Natural killer cell treated with Interleukin-12 subunit alpha and Interleukin-12 subunit beta and Interleukin-15 and Interleukin-18, amount 100 ng/mL, for 72 hours (primary cell): ENCODE measurements at places on chromosomes 11 and 22. TPM values are rescaled to one million over a fixed set of nuclear protein-coding genes. Genes with fewer than 3 reads are reported as not detected.

- DNase-seq = peak; percentile 82
- H3K27me3 ChIP-seq = no peaks in the 10 kb centered on the region
- H3K36me3 ChIP-seq = no peaks in the 10 kb centered on the region
- H3K27ac ChIP-seq = peak within 1 kb of the TSS; percentile 99
These were observed at the start of gene TCIRG1 for GRCh38 chr11:68038718-68039525. Gene TCIRG1 (plus strand): TSS chr11:68039025. CDS start chr11:68041272, 2,247 bp downstream.

- H3K27ac ChIP-seq = no peak overlapping the region
- no peak overlapping the region for H3K4me3 ChIP-seq
- H3K4me1 ChIP-seq = no peaks in the 10 kb centered on the region
- no peak for DNase-seq
- no peaks in the 10 kb centered on the region for H3K36me3 ChIP-seq
These were observed 33.4 kb downstream of the ARFGAP2 start for GRCh38 chr11:47143322-47143721.

DNA sequence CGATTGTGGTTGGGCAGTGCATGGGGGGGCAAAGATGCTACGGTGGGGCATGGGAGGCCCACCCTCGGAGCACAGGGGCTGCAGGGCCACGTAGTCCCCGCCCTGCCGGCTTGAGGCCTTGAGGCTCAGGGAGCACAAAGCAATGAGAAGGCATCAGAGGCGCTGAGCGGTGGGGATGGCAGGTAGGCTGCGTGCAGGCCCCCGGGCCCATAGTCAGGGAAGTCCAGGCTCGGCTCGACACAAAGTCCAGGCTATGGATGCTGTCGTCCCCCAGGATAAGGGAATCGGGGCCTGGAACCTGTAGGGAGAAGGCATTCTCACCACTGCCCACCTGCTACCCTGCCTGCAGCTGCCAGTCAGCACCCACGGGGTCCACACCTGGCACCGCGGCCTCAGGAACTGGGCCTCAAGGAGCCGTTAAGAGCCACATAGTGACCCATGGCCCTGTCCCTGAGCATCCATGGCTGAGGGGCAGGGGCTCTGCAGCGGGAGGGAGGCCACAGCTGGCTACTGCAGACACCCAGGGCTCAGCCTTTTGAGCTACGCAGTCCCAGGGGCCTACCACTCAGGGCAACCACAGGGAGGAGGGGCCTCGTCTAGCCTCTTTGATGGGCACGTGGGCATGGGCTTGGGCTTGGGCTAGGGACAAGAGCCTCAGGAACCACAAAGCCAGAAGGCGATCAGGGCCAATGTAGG, 179.7 kb downstream of the IGLL1 start:
- no peaks in the 10 kb centered on the region for H3K27me3 ChIP-seq
- no peaks in the 10 kb centered on the region for H3K36me3 ChIP-seq
- no peak for DNase-seq
- no peak overlapping the region for H3K4me3 ChIP-seq

- H3K4me3 ChIP-seq = no peak overlapping the region
- H3K4me1 ChIP-seq = peaks cover 14% of the 10 kb centered on the region
- peaks cover 7% of the 10 kb centered on the region for H3K27me3 ChIP-seq
- H3K27ac ChIP-seq = no peak overlapping the region
These were observed 610 bp upstream of the TEX12 start for GRCh38 chr11:112166562-112166961.

GRCh38 chr11:56885177-56885576, 103.5 kb upstream of the OR5AK2 start:
- H3K36me3 ChIP-seq = no peaks in the 10 kb centered on the region
- no peak overlapping the region for H3K27ac ChIP-seq
- no peak overlapping the region for H3K4me3 ChIP-seq
- no peaks in the 10 kb centered on the region for H3K27me3 ChIP-seq
- H3K4me1 ChIP-seq = no peaks in the 10 kb centered on the region

GRCh38 chr11:104319396-104319795, 155.4 kb upstream of the PDGFD start:
- no peak overlapping the region for H3K4me3 ChIP-seq
- H3K27ac ChIP-seq = no peak overlapping the region
- no peaks in the 10 kb centered on the region for H3K36me3 ChIP-seq
- H3K4me1 ChIP-seq = no peaks in the 10 kb centered on the region

Gene OR52A5
- not detected for total RNA-seq

GRCh38 chr22:45441138-45441537, 27.6 kb downstream of the RIBC2 start:
- no peak for DNase-seq
- no peaks in the 10 kb centered on the region for H3K36me3 ChIP-seq
- H3K4me3 ChIP-seq = peak overlapping the region; percentile 42
- H3K4me1 ChIP-seq = peaks cover 2% of the 10 kb centered on the region
- H3K27ac ChIP-seq = no peak overlapping the region
- H3K27me3 ChIP-seq = peaks cover 12% of the 10 kb centered on the region

GRCh38 chr22:48501231-48501750, 1326.4 kb downstream of the BRD1 start:
- H3K36me3 ChIP-seq = no peaks in the 10 kb centered on the region
- H3K4me1 ChIP-seq = no peaks in the 10 kb centered on the region
- peaks cover 2% of the 10 kb centered on the region for H3K27me3 ChIP-seq
- no peak overlapping the region for H3K4me3 ChIP-seq

GRCh38 chr22:28268171-28268570, 349.1 kb upstream of the PITPNB start:
- no peaks in the 10 kb centered on the region for H3K4me1 ChIP-seq
- H3K36me3 ChIP-seq = no peaks in the 10 kb centered on the region
- H3K27me3 ChIP-seq = peaks cover 13% of the 10 kb centered on the region
- no peak overlapping the region for H3K27ac ChIP-seq

GRCh38 chr22:46050451-46050845, 73.5 kb upstream of the WNT7B start:
- H3K4me1 ChIP-seq = peaks cover 35% of the 10 kb centered on the region
- H3K4me3 ChIP-seq = no peak overlapping the region
- H3K27ac ChIP-seq = peak overlapping the region; percentile 90
- no peaks in the 10 kb centered on the region for H3K36me3 ChIP-seq

DNA sequence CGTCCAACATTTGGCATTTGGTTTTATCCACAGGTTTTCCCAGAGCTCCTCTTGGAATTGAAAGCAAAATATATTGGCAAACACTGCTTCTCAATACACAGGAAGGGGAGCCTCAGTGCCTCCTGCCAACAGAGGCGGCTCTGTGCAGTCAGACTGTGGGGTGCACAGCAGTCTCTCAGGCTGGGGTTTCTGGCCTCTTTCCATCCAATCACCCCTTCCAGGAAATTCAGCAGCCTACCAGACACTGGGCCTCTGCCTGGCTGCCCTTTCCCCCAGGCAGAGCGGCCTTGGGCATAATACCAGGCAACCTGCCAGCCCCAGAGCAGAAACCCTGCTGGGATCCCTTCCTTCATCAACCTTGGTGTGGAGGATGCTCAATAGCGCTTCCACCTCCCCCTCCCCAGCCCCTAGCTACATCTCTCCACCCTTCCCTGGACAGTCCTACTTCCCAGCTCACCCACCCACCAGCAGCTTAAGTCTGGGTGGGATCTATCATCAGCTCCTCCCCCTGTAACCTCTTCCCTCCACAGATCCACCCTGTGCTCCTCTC, 17.8 kb upstream of the RAPSN start:
- DNase-seq = no peak
- peaks cover 10% of the 10 kb centered on the region for H3K36me3 ChIP-seq
- no peaks in the 10 kb centered on the region for H3K27me3 ChIP-seq
- peaks cover 12% of the 10 kb centered on the region for H3K4me1 ChIP-seq
- H3K27ac ChIP-seq = no peak overlapping the region

DNA sequence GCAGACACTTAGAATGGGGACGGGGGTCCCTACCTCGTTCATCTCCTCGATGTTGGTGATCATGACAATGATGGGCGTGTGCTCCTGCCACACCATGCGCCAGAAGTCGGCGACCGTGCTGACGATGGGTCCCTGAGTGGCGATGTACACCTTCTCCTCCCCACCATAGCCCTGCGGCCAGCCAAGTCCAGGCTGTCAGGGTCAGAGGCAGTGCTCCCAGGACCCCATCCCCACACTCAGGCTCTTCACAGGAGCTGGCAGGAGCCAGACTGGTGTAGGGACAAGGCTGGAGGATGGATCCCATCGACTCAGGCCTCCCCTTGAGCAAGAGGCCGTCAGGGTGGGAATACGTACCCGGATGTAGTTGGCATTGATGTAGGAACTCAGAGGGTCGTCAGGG, 7.2 kb upstream of the IGSF22 start:
- peaks cover 3% of the 10 kb centered on the region for H3K4me1 ChIP-seq
- no peak for DNase-seq
- H3K27ac ChIP-seq = no peak overlapping the region

GRCh38 chr11:119419834-119420492, 3.0 kb downstream of the THY1 start:
- no peak overlapping the region for H3K4me3 ChIP-seq
- peaks cover 7% of the 10 kb centered on the region for H3K4me1 ChIP-seq
- DNase-seq = no peak
- H3K27ac ChIP-seq = no peak overlapping the region

GRCh38 chr22:34886391-34886790, 179.6 kb upstream of the ISX start:
- H3K4me3 ChIP-seq = no peak overlapping the region
- no peak for DNase-seq
- no peak overlapping the region for H3K27ac ChIP-seq
- H3K27me3 ChIP-seq = peaks cover 9% of the 10 kb centered on the region
- peaks cover 6% of the 10 kb centered on the region for H3K36me3 ChIP-seq
- no peaks in the 10 kb centered on the region for H3K4me1 ChIP-seq

Gene PDE3B
- total RNA-seq = 17.7 TPM

Gene GSTT2
- not detected for total RNA-seq

DNA sequence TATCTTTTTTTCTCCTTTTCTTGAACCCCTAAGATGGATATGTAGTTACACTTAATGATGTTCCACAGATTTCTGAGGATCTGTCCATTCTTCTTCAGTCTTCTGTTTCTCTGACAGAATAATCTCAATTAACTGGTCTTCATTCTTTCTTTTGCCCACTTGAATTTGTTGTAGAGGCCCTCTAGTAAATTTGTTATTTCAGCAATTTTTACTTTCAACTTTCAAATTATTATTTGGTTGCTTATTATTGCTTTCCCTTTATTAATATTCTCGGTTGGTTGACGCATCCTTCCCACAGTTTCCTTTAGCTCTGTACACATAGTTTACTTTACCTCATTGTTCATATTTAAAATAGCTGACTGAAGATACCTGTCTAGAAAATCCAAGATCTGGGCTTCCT, 1013.7 kb upstream of the CNTN5 start:
- H3K27ac ChIP-seq = no peak overlapping the region
- H3K36me3 ChIP-seq = peaks cover 4% of the 10 kb centered on the region
- no peaks in the 10 kb centered on the region for H3K27me3 ChIP-seq
- H3K4me1 ChIP-seq = no peaks in the 10 kb centered on the region
- DNase-seq = no peak

- no peak for DNase-seq
- H3K27me3 ChIP-seq = no peaks in the 10 kb centered on the region
These were observed 2216.6 kb upstream of the RAG2 start for GRCh38 chr11:38814670-38815069.

Gene TSPO
- 110 TPM for total RNA-seq

Gene SLC6A5
- total RNA-seq = not detected

- peaks cover 7% of the 10 kb centered on the region for H3K27me3 ChIP-seq
- H3K4me1 ChIP-seq = no peaks in the 10 kb centered on the region
- no peak for DNase-seq
- H3K36me3 ChIP-seq = no peaks in the 10 kb centered on the region
These were observed 58.4 kb upstream of the ZC3H12C start for GRCh38 chr11:110034806-110035205.

Gene RHBDD3
- 33.6 TPM for total RNA-seq

GRCh38 chr11:58807343-58807742, 37.2 kb downstream of the GLYATL2 start:
- H3K27me3 ChIP-seq = peaks cover 13% of the 10 kb centered on the region
- H3K27ac ChIP-seq = no peak overlapping the region
- no peak overlapping the region for H3K4me3 ChIP-seq
- DNase-seq = no peak

- DNase-seq = no peak
- peaks cover 44% of the 10 kb centered on the region for H3K27me3 ChIP-seq
- H3K4me1 ChIP-seq = no peaks in the 10 kb centered on the region
- H3K36me3 ChIP-seq = no peaks in the 10 kb centered on the region
These were observed 54.6 kb upstream of the PAX6 start for GRCh38 chr11:31865606-31866300.

GRCh38 chr22:37427135-37427710, at the start of gene ELFN2:
Gene ELFN2 (minus strand): TSS chr22:37427479. CDS start chr22:37375534, 51,945 bp downstream.
- H3K27me3 ChIP-seq = peaks cover 23% of the 10 kb centered on the region
- H3K36me3 ChIP-seq = no peaks in the 10 kb centered on the region
- no peak for DNase-seq
- H3K27ac ChIP-seq = no peak within 1 kb of the TSS
- H3K4me1 ChIP-seq = peaks cover 15% of the 10 kb centered on the region
- H3K4me3 ChIP-seq = no peak within 1 kb of the TSS

DNA sequence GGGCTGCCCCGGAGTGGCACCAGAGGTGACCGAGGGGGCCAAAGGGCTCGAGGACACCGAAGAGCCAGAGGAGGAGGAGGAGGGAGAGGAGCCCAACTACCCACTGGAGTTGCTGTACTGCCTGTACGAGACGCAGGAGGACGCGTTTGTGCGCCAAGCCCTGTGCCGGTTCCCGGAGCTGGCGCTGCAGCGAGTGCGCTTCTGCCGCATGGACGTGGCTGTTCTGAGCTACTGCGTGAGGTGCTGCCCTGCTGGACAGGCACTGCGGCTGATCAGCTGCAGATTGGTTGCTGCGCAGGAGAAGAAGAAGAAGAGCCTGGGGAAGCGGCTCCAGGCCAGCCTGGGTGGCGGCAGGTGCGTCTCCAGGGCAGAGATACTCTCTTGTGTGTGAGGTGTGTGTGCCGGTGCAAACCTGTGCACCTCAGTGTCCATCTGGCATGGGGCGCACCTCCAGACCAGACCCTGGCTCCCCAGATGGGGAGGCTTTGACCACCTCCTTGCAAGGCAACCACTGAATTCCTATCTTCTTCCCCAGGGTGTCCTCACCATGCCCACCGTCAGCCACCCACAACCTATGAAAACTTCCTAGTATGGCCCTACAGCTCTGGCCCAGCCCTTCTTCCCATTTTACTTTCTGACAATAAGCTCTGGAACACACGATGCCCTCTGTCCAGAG, 3.4 kb downstream of the NLRP6 start:
- H3K36me3 ChIP-seq = no peaks in the 10 kb centered on the region
- peak; percentile 50 for DNase-seq
- peak overlapping the region; percentile 62 for H3K4me3 ChIP-seq
- no peak overlapping the region for H3K27ac ChIP-seq

GRCh38 chr11:91433284-91434010, 791.2 kb upstream of the FAT3 start:
- H3K4me1 ChIP-seq = no peaks in the 10 kb centered on the region
- no peaks in the 10 kb centered on the region for H3K27me3 ChIP-seq
- no peak overlapping the region for H3K27ac ChIP-seq
- peaks cover 16% of the 10 kb centered on the region for H3K36me3 ChIP-seq
- no peak for DNase-seq
- no peak overlapping the region for H3K4me3 ChIP-seq

GRCh38 chr11:57881647-57882046, 120.0 kb downstream of the CTNND1 start:
- no peak overlapping the region for H3K4me3 ChIP-seq
- H3K4me1 ChIP-seq = peaks cover 10% of the 10 kb centered on the region
- H3K27ac ChIP-seq = no peak overlapping the region

Gene FJX1
- total RNA-seq = 0.55 TPM

- peaks cover 20% of the 10 kb centered on the region for H3K27me3 ChIP-seq
- H3K36me3 ChIP-seq = no peaks in the 10 kb centered on the region
- H3K27ac ChIP-seq = no peak overlapping the region
- H3K4me1 ChIP-seq = no peaks in the 10 kb centered on the region
- no peak for DNase-seq
These were observed 215.5 kb downstream of the BUD13 start for GRCh38 chr11:116557282-116557681.

Gene DERL3
- total RNA-seq = 4.7 TPM
